SK-N-DZ (cell line): ENCODE measurements at places on chromosomes 5 and 9.
A peak's percentile ranks its signal among the peaks of the same experiment; 100 is the strongest.

DNA sequence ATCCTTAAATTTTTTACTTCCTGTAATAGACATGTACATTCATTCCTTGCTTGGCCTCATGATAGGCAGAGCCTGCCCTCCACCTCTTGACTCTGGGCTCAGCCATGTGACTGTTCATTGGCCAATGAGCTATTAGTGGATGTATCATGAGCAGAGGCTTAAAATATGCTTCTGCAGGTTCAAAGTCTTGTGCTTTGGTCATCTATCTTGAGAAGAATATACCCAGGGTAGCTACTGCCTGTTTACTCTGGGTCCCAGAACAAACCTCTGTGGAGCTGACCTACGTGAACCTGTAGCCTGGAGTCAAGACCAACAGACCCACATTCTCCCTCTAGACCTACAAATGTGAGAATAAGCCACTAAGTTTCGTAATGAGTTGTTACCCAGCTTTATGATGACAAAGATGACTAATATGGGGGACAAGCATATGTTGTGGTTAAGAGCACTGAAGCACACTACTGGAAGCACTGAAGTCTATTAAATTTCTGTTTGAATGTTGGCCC is 244.4 kb downstream of the MAST4 start:
- no peak for DNase-seq

DNA sequence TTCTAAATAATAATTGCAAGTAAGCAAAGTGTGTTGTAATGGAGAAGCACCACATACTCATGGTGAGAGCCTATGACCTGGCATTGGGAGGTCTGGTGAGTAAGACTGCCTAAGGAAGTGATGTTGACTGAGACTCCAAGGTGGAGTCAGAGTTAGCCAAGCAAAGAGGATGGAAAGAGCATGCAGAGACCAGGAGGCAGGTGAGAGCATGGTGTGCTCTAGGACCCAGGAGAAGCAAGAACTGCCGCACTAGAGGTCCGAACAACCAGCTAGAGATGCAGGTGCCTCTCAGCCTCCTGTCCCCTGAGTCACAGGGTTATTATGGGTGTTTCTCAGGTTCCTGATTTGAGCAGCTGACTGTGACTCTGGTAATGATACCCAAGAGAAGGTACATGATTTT is 27.3 kb downstream of the ANP32B start:
- no peak for DNase-seq

GRCh38 chr5:170562875-170563228 is 59.0 kb downstream of the KCNIP1 start:
- no peak for DNase-seq

DNA sequence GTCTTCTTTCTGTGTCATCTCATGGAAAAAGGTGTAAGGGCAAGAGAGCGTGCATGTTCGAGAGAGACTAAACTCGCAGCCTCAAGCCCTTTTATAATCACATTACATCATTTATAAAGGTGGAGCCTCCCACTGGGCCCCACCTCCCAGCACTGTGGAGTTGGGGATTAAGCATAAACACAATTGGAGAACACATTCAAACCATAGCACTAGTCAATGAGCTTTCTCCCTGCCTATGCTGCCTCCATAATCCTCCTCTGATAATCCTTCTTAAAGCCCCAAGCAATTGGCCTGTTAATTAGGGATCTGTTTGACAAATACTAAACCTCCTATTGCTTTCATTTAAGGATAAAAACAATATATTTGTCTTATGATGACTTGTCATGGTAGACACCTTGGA is 99.6 kb downstream of the NMUR2 start:
- no peak for DNase-seq

DNA sequence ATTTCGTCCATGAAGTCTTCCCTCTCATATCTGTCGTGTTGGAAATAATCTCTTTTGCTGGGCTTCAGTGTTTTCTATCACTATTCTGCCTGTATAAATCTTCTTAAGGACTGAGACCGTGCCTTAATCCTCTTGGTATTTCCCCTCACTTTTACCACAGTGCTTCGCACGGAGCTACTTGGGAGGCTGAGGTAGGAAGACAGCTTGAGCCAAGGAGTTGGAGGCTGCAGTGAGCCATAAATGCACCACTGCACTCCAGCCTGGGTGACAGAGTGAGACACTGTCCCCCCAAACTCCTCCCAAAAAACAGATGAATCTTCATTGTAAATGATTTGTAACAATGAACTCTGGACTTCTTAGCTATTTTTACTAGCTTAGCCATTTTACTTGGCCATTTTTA is 57.8 kb downstream of the PHAX start:
- DNase-seq, result no peak

DNA sequence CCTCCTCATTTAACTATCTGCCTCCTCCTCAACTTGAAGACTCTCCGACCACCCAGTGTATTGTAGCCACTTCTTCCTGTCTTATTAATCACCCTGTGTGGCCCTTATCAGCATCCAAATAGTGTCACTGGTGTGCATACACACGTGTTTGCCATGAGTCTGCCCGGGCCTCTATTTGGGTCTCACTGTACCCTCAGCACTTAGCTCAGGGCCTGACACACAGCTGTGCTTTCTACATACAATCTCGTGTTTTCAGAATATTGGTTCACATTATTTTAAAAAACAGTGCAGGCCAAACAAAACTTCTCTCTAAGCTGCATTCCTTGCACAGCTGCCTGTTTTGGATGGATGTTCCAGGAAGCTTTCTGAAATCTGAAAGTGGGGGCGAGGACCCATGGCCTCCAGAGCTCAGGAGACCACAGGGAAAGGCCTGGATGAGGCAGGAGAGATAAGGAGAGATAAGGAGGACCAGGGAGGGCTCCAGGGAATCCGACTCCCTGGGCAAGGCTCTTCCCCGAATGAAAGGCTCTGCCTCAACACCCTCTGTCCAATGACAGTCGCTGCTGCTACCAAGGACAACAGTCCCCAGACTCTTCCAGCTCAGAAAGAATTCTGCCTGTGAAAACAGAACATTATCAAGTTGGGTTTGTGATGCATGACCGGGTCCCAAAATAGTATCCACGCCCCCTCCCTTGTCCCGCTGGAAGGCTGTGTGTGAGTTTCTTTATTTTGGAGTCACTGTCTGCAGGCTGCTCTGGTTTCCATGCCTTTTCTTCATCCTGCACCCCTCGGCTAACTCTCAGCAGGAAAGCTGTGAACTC is 255.6 kb downstream of the NSG2 start:
- peak; percentile 84 for DNase-seq

DNA sequence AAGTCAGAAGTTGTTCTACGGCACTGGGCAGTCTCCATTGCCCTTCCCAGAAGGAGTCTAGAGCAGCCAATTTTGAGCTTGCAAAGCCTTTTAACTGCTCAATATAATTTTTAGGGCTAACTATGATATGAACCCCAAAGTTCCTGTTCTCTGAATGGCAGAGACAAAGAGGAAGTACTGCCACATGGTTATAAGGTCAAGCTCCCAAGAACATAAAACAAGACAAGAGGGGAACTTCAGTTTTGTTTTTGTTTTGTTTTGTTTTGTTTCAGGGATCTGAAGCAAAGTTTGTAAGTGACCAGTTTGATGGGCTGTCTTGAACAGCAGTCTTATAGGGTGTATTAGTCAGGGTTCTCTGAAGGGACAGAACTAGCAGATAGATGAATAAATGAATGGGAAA is 11.9 kb upstream of the SMC2 start:
- DNase-seq, result no peak

- DNase-seq, result no peak
Observed at GRCh38 chr9:120431268-120431667, 148.7 kb downstream of the CDK5RAP2 start.

- DNase-seq, result peak; percentile 48
Observed at GRCh38 chr5:14131855-14132503, 11.2 kb upstream of the TRIO start.

- DNase-seq, result no peak
Observed at GRCh38 chr9:111943746-111944145, 47.1 kb downstream of the UGCG start.

DNA sequence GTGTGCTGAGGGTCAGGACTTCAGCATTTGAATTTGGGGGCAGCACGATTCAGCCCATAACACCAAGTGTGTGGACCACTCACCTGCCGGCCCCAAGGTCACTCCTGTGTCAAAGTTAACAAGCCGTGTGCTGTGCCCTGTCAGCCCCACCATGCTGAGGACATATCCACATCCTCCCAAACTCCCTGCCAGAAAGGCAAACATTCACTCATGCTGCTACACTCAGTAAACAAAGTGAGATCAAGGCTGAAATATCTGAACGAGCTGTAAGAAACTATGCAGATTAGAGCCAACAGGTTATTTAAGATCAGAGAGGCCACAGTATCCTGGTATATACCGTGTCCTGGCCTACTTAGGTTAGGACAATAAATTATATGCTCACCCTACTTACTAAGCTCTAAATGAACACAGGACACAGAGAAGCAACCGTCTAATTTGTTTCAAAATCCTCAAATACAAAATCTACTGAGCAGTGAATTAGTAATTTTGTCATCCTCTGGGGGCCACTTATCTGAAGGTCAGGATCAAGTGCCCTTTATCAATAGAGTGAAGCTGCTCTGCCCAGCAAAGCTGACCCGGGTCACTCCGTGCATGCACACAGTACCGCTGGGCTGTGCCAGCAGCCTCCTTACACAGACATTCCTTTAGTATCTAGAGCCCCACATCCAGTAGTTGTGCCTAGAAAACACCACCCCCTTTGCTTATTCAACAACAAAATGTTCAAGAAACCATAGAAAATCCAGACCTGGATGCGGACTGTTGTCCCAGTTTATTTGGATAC is 28.2 kb downstream of the RETREG1 start:
- DNase-seq, result no peak

DNA sequence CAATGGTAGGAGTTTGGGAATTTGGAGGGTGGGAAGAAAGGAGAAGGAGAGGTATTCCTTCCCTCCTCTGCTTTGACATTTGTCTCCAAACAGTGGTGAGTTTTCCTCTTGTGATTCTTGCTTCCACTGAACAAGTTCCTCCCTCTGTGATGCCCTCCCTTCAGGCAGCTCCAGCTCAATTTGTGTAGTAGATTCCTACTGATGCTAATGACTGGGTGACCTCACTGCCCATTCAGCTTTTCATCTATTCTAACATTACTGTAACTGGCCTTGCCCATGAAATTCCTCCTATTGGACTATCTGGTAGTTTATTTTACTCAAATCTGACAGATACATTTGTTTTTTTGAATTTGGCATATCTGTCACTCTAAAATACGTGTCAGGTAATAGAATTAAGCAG is 121.4 kb downstream of the NFIB start:
- no peak for DNase-seq

DNA sequence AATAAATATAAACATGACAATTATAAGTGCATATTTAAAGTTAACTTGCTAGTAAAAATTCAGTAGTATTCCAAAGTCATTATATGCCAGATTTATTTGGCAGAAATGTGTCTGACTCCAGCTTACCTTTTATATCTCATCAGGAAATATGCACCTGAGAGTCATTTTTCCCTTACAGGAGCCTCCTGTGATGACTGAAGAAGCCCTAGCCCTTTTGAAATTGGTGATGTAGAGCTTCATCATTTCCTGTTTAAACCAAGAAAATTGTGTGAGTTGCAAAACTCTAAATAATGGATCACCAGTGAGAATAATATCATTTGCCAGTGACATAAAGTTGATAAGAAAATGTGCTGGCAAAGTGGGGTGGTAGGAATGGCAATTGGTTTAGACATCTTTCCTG is 42.1 kb upstream of the CTNND2 start:
- DNase-seq, result no peak

GRCh38 chr9:78971540-78971939 is 600.2 kb upstream of the TLE4 start:
- peak; percentile 77 for DNase-seq

GRCh38 chr9:81665322-81665871 is 23.9 kb downstream of the TLE1 start:
- DNase-seq, result peak; percentile 66

DNA sequence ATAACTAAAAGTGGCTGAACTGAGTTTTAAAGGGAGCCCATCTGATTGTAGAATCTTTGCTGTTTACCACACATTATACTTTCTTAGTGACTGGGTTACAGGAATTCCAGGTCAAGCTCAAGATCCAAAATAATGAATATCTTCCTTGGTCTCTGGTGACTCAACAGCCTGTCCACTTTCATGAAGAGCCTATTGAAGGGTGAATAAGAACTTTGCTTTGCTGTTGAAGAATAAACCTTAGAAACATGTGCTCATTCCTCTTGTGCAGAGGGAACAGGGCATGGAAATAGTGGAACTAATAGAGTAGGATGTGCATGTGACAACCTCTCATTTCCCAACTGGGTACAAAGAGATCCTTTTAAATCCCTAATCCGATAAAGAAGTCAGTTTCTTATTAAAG is 21.4 kb downstream of the ALDH1A1 start:
- no peak for DNase-seq

DNA sequence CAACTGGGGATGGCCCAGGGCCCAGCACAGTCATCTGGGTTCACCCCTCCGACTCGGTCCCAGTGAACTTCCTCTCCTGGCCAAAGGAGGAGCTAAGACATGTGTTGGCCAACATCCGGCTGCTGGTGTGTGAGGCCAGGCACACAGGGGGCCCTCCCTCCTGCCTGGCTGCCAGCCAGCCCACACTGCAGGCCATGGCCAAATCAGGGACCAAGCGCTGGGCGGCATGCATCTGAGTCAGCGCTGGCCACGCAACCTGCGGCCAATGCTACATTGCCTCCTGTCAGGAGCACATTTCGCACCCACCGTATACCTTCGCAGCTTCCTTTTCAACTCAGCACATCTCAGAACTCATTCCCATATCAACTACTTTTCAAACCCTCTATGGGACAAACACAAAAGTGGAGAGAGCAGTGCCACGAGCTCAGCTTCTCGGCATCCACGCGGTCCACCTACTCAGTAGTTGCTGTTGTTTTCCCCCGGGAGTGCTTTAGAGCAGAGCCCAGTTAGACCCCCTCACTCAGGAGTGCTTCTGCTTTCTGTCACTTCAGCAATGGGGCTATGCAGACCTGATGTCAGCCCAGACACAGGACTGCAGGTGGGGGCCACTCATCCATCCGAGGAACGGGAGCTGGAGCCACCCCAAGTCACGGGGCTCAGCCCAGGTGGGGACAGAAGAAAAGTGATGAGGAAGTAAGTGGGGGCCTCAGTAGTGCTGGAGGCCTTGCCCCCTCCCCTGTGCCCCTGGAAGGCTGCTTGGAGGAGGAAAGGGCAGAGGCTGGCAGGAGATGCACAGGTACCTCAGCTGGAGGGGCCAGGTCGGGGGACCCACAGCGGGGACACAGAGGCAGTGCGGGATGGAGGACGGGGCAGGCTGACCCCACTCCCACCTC is 13.9 kb downstream of the NINJ1 start:
- DNase-seq, result peak; percentile 60

- no peak for DNase-seq
Observed at GRCh38 chr9:20302197-20302596, 320.1 kb downstream of the MLLT3 start.

DNA sequence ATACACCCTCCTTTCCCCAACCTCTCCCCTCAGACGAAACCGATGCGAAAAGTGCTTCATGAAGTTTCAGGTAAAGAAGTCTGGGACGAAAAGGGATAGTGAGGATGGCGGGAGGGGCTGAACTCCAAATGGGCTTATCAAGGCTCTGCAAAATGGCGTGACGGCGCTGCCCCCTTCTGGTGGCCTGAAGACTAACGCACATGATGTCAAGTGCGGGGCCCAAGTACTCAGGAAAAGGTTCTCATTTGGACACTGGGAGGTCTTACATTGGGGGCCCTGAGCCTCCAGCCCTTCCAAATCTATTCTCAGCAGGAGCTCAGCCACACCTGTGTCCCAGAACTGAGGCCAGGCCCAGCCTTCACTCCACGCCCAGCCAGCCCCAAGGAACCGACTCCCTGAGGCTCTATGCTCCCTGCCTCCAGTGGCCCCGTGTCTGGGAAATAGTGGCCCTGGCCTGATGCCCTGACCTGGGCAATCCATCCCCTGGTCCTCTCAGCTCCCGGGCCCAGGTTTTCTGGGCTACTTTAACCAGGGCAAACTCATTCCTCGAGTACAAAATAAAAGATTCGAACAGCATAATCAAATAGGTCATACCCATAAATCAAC is 119.9 kb downstream of the KCNIP1 start:
- DNase-seq, result peak; percentile 37
